ENCODE measurements at places on chromosomes 6 and 20. TPM values are rescaled to one million over a fixed set of nuclear protein-coding genes. Genes with fewer than 3 reads are reported as not detected.

SLPI gene
- total RNA-seq: 13.8 TPM

CALHM6 gene
- 2.5 TPM for total RNA-seq

HLA-DOA gene
- 0.11 TPM for total RNA-seq

TINAG gene
- total RNA-seq: not detected

BMP7 gene
- not detected for total RNA-seq

SLC22A23 gene
- total RNA-seq: 12.7 TPM

KIAA0408 gene
- total RNA-seq: 0.16 TPM

DEFB132 gene
- not detected for total RNA-seq

OR2B2 gene
- not detected for total RNA-seq

CST4 gene
- total RNA-seq: not detected
